ENCODE measurements at places on chromosomes 16 and 17.
A peak's percentile ranks its signal among the peaks of the same experiment; 100 is the strongest.

DNA sequence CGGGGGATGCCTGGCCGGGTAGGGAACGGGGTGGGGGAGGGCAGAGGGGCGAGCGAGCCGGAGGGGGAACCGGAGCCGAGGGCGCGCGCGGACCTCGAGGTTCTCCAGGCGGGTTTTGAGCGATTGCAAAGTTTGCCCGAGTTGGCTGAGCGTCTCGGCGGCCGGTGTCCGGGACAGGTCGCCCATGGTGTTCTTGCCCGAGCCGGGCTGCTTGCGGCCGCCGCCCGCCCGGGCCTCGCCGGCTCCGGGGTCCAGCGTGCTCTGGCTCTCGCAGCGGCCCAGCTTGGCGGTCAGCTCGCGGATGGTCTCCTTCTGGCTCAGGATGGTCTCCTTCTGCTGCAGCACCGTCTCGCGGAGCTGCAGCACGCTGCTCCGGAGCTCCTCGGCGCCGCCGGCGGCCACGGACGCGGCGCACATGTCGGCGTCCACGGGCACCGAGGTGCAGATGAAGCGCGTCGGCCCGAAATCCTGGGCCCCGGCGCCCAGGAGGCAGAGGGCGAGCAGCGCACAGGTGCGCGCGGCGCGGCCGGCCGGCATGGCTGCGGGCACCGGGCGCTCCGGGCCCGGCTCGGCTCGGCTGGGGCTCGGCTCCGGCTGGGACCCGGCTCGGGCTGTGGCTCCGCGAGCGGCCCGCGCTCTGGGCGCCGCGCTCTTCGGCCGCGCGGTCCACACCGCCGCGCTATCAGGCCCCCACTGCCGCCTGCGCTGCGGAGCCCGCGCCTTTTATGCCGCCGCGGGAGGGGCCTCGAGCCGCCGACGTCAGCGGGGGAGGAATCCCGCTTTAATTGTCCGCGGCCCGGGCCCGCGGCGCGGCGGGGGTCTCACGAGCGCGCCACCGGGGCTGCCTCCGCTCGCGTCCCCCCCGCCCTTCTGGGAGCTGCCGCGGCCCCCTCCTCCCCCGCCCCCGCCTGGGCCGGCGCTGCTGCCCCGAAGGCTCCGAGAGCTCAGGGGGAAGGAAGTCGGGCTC is at the start of gene NPTX1:
Gene NPTX1, minus strand, starts transcription at position 698 of the 967 bp plus-strand sequence. Its CDS starts 161 bp downstream, at position 537.
- no peak for DNase-seq

DNA sequence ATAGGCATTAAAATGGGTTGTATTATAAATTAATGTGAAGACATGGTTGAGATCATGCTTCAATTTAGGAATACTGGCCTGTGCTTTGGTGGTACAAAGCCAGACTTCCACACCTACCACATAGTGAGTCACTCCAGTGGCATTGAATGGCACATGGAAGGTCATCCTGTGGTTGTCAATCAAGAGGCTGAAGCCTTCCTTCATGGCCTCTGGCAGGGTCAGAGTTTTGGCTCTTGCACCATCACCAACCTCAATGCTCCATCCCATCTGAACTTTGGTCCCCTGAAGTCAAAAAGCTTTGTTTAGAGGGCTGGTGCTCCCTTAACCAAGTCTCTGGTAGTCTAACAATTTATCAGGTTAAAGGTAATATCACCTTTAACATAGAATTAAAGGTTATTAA is 6.1 kb downstream of the ZP2 start:
- no peak for DNase-seq

DNA sequence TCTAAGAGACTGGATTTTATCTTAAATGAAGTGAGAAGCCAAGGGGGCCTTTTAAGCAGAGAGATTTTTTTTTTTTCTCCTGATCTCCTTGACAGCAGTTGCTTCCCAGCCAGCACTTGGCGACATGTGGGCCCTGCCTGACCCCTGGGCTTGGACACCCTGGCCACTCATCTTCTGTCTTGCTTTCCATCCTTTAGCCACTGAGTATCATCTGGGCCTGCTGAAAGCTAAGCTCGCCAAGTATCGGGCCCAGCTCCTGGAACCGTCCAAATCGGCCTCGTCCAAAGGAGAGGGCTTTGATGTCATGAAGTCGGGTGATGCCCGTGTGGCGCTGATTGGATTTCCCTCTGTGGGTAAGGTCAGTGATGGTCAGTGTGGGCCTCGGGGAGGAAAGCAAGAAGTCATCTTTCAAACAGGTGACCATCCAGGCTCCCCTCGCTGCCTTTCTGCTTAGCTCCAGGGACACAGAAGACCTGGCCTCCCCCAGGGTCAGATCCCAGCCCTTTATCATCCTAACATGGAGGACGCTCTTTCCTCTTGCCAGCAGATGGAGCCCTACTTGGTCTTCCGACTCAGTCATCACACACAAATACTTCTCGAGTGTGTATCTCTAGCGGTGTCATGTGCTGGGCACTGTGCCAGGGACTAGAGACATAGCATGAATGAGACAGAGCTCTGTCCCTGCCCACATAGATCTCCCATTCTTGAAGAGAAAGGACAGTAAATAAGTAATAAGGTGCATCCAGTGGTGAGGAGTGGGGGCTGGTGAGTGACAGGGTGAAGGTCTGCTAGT is 6.1 kb downstream of the DRG2 start:
- peak; percentile 37 for DNase-seq

- no peak for DNase-seq
These were observed 282.9 kb downstream of the BCAS3 start for GRCh38 chr17:60960398-60961065.

DNA sequence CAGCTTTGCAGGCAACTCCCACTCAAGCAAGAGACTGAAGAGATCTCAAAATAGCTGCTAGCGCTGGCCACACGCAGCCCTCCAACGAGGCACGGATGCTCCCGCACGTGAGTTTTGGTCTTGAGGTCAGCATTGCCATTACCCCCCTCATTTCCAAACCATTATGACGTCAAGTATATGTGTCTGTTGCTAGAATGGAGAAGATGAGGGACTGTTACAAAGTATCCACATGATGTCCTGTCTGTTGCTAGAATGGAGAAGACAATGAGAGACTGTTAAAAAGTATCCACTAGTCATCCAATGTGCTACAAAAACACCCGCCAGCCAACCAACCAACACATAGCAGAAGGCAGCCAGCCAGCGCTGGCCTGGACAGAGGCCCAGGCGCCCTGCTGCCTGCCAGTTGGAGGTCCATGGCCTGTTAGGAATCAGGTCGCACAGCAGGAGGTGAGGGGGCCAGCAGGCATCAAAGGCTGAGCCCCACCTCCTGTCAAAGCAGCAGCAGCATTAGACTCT is 24.8 kb downstream of the KLHDC4 start:
- DNase-seq = peak; percentile 84

DNA sequence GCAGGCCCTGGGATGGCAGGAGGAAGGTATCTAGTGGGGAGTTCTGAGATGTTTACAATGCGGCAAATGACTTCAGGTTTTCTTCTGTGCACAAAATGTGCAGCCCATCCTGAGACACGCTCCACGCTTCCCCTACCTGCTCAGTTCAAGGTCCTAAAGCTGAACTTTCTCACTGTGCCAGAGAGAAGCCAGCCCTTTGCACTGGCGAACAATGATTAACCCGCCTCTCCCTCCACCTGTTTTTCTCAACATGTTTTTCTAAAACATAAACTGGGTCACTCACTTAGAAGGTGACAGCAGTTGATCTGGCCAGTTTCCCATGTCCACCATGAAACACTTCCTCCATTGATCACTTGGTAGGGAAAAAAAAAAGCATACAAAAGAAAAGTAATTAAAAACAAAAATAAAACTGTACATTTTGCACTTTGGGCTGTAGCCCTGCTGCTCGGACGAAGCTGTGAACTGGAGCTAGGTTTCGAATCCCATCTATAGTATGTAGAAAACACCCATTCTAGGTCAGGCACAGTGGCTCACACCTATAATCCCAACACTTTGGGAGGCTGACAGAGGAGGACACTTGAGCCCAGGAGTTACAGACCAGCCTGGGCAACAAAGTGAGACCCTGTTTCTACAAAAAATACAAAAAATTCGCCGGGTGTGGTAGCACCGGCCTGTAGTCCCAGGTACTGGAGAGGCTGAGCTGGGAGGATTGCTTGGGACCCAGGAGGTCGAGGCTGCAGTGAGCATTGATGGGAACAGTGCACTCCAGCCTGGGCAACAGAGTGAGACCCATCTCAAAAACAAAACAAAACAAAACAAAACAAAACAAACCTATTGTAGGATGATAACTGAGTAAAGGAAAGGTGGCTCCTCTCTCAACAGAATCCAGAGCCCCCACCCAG is 6.1 kb upstream of the G6PC1 start:
- no peak for DNase-seq

GRCh38 chr17:16215002-16215272 is 397 bp downstream of the NCOR1 start:
- DNase-seq = no peak

DNA sequence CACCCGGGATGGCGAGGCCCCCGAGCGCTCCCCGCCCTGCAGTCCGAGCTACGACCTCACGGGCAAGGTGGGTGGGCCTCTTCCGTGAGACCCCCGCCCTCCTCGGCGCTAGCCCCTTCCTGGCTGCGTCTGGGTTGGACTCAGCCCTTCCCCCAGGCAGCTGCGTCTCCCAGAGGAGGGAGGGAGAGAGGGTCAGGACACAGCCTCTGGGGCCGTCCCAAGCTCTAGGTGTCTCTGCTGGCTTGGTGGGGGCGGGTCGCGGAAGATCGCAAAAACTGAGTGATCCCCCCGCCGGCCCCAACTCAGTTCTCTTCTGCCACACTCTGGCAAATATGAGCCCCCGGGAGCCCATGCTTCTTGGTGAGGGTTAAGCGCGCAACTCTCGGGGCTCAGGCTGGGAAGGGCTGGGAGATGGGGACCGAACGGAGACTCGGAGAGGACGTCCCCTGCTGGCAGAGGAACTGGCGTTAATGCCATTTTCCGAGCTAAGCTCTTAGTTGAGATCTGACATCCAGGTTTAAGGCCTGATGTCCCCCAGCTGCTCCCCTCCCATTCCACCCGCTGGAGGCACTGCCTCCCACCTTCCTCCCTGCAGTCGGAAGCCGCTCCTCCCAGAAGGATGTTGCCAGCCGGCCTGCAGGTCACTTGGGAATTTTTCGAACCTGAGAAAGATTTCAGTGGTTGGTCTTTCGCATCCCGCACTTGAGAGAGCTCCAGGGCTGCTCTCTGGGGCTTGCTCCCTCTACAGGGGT is 419 bp downstream of the RAB37 start:
- no peak for DNase-seq

DNA sequence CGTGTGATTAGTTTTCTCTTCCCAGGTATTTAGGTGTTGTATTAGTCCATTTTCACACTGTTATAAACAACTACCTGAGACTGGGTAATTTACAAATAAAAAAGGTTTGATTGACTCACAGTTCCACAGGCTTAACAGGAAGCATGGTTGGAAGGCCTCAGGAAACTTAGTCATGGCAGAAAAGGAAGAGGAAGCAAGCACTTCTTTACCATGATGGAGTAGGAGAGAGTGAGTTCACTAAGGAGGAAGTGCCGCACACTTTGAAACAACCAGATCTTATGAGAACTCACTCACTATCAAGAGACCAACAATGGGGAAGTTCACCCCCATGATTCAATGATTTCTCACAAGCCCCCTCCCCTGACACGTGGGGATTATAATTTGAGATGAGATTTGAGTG is 1343.7 kb upstream of the GOT2 start:
- DNase-seq = no peak

DNA sequence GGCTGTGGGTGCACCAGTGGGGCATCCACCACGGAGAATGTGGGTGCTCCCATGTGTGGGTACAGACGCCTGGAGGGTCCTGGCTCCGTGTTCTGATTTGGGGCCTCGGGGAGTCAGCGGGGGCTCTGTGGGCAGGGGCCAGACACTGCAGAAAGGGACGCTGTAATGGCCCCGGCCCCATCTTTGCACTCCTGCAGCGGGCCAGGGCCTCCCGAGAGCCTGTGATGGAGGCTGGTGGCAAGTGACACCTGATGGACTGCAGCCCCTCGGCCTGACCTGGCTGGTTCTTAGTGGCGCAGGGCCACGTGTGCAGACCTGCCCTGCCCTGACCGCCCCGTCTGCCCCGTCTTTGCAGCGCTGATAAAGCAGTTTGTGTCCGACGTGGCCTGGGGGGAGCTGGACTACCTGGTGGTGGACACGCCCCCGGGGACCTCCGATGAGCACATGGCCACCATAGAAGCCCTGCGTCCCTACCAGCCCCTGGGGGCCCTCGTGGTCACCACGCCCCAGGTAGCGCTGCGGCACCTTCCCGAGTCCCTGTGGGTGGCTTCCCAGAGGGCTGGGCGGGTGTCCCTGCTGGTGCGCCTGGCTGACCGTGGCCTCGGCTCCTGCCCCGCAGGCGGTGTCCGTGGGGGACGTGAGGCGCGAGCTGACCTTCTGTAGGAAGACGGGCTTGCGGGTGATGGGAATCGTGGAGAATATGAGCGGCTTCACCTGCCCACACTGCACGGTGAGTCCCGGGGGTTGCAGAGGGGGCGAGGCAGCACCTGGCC is 4.7 kb downstream of the NUBP2 start:
- DNase-seq = no peak

- DNase-seq = no peak
These were observed 77.4 kb downstream of the SKAP1 start for GRCh38 chr17:48352630-48353029.

DNA sequence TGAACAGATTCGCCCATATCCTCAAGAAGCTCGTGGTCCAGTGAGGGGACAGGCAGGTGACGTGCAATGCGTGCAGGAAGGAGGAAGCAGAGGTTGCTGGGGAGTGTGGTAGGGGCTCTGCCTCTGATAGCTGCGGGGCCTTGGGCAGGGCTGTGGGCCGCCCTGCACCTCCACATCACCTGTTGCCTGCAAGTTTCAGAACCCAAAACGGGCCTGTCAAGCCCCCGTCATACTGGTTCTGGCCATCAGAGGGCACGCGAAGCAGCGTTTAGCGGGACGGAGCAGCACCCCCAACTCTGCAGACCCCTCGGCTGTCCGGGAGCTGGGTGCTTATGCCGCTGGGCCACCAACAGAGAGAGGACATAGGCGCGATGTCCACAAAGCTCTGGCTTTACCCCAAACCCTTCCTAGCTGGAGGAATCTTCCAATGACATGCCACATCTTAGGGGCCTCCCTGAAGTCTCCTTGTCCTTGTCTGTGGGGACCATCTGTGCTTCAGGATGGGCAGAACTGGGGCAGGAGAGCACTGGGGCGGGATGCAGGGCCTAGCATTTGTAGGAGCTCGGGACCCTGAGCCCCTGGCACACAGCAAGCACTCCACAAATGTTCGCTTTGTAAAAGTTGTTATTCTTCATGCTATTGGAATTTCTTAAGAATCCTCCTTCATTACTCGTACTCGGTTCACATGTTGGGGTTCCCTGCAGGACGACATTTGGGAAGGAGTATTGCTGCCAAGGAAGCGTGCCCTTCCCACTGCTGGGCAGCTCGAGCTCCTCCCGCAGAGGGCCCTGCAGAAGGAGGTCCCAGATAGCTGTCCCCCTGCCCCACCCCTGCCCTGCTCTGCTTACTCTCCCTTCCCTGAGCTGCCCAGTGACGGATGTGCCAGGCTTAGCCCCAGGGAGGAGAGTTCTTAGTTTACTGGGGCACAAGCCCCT is 64.3 kb downstream of the CNGB1 start:
- peak; percentile 29 for DNase-seq

- DNase-seq = no peak
These were observed 65.2 kb downstream of the NUP88 start for GRCh38 chr17:5354310-5354709.

Data from Ammon's horn (tissue), 1 donor.